ENCODE measurements at places on chromosomes 7 and 10.

GRCh38 chr7:79227044-79227443, 226.4 kb downstream of the MAGI2 start:
- no peak overlapping the region for H3K27ac ChIP-seq
- H3K4me3 ChIP-seq = no peak overlapping the region
- no peaks in the 10 kb centered on the region for H3K36me3 ChIP-seq
- no peaks in the 10 kb centered on the region for H3K27me3 ChIP-seq
- no peaks in the 10 kb centered on the region for H3K4me1 ChIP-seq
- no peak for DNase-seq

GRCh38 chr10:101066146-101066895, 4.5 kb downstream of the KAZALD1 start:
- H3K27me3 ChIP-seq = peaks cover 48% of the 10 kb centered on the region
- peaks cover 12% of the 10 kb centered on the region for H3K4me1 ChIP-seq
- DNase-seq = no peak
- H3K27ac ChIP-seq = no peak overlapping the region
- H3K36me3 ChIP-seq = no peaks in the 10 kb centered on the region

DNA sequence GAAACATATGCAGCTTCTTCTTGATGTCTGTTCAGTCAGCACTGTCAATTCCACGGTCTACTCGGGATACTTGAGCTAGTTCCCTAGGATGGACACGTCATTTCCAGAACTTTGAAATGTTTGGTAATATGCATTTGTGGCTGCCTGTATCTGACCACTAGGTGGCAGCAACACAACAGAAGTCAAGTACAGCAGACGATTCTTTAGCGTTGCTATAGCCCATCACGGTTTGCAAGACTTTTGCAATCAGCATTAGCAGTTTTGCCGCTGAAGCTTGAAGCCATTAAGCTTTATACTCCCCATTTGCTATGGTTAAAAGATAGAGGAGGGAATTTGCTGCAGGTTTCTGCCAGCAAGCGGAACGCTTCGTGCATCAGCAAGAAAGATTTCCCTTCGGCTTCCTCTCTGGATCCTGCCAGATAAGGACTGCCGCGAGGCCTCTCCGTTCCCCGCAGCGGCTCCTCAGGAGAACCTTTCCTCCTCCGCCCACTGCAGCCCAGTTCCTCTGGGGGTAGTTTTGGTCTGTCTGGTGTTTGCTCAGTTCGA, 63.5 kb downstream of the ABCC2 start:
- H3K27ac ChIP-seq = no peak overlapping the region
- H3K36me3 ChIP-seq = no peaks in the 10 kb centered on the region
- H3K27me3 ChIP-seq = no peaks in the 10 kb centered on the region

- H3K36me3 ChIP-seq = no peaks in the 10 kb centered on the region
- H3K4me3 ChIP-seq = no peak overlapping the region
- no peak overlapping the region for H3K27ac ChIP-seq
- no peak for DNase-seq
- no peaks in the 10 kb centered on the region for H3K27me3 ChIP-seq
Measured at GRCh38 chr10:128926711-128927110, 540.3 kb upstream of the MGMT start.

Data from iPS DF 6.9 (cell line).